ENCODE measurements at places on chromosomes 12 and 14. TPM values are rescaled to one million over a fixed set of nuclear protein-coding genes. Genes with fewer than 3 reads are reported as not detected.
A peak's percentile ranks its signal among the peaks of the same experiment; 100 is the strongest.

DNA sequence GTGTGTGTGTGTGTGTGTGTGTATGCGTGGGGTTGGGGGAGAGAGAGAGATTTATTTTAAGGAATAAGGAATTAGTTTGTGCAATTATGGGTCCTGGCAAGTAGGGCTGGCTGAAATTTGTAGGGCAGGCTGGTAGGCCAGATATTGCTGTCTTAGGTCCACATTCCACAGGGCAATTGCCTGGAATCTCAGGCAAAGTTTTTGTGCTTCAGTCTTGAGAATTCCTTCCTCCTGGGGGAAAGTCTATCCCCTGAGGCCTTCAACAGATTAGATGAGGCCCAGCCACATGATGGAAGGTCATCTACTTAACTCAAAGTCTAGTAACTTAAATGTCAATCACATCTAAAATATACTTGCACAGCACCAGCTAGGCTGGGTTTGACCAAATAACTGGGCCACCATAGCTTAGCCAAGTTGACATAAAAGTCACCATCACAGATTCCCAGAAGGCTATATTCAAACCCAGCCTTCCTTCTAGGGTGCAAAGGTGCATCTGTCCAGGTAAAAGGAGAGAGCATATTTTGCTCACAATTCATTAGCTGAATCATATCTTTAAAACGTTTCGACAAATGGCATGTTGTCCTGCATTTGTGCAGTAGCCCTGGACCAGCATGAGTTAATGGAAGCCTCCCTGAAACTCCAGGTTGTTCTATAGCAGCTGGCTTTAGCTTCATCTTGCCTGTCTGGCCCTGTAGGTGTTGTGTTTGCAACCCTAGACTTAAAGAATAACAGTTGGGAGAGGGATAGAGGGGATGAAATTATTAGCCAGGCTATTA is 63.1 kb downstream of the C14orf132 start:
- no peak for DNase-seq

DNA sequence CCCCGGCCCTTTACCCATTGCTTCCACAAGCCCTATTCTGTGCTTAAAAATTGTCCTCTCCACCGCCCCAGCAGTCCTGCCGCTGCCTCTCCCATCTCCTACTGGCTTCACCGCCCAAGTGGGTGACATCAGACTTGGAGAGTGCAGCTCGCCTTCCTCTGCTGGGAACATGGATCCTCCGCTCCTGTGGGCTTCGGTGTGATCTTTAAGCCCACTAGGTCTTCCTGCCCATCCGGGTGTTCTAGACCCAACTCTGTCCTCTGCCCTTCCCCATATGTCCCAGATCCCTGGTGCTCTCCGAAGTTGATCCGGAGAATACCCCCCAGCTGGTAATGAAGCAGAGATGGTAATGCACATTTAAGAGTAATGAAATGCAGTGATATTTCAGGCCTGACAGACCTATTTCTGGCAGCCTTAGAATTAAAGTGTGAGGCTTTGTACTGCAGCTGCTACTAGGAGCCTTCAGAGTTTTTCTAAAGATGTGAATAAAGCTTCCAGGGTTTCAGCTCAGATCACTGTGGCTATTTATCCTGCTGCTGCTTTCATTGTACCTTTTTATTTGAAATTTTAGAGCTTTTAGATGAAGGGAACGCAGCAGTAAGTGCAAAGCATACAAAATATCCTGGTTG is 22.9 kb upstream of the CTDSP2 start:
- DNase-seq, result no peak

- no peak for DNase-seq
Observed at GRCh38 chr12:124745465-124745890, 118.2 kb downstream of the SCARB1 start.

GRCh38 chr12:53343969-53344368 is 7.8 kb upstream of the SP7 start:
- DNase-seq, result no peak

- DNase-seq, result no peak
Observed at GRCh38 chr12:117433878-117434277, 72.5 kb upstream of the NOS1 start.

DNA sequence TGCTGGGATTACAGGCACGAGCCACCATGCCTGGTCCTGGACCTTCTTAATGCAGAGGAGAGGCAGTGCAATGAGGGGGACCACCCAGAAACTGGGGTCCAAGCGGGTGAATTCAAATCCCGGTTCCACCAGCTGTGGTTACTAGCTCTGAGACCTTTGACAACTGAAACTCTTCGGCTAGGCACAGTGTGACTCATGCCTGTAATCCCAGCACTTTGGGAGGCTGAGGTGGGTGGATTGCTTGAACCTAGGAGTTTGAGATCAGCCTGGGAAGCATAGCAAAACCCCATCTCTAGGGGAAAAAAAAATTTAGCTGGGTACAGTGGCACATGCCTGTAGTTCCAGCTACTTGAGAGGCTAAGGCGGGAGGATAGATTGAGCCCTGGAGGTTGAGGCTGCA is 5.0 kb upstream of the CD4 start:
- no peak for DNase-seq

- DNase-seq, result no peak
Observed at GRCh38 chr12:122126713-122127597, 47.1 kb downstream of the IL31 start.

DNA sequence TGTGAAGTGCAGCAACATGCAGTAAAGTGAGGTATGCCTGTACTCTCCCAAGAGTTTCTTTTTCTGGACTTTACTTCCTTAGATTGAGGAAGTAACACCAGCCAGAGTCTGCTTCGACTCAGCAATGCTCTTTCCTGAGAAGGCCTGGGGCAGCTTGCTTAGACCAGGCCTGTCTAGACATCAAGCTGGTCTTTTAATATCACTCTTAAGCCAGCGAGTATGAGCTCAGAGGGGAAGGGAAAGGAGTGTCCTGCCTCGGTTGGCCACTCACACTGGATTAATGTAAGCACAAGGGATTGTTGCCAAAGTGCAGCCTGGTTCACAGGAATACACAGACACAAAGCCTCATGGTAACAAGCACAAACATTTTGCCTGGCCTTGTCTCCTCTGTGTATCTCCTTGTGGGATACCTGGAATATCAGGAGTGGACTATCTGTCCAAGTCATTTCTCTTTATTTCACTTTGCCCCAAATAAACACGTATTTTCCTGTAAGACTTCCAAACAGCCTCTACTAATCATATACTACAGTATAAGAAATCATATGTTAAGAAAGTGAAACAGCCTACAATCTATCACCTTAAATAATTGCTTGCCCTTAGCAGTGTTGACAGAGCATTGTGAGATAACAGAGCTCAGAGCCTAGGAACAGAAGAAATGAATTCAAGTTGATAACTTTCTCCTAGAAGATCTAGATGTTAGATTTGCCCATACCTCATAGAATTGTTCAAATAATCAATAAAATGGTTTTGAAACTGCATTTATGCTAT is 121.2 kb upstream of the DAAM1 start:
- peak; percentile 19 for DNase-seq

DNA sequence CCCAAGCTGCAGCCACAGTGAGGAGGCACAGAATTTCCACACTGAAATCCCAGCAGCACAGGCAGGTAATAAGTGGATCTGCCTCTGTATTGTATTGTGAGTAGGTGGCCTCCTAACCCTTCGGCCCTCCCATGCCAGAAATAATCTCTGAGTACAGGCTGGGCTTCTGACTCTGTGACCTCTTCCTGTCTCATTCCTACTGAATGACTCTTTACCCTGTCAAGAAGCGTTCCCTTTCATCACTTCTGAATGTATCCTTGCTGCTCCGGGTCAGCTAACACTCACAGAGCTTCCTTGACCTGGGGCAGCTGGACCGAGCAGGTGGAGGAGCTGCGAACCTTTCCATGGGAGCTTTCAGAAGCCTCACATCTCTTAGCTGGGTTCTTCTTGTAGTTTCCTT is 119.6 kb downstream of the SLC8A3 start:
- DNase-seq, result peak; percentile 6

- DNase-seq, result peak; percentile 81
Observed at GRCh38 chr12:50614167-50614759, 109.5 kb downstream of the DIP2B start.

DNA sequence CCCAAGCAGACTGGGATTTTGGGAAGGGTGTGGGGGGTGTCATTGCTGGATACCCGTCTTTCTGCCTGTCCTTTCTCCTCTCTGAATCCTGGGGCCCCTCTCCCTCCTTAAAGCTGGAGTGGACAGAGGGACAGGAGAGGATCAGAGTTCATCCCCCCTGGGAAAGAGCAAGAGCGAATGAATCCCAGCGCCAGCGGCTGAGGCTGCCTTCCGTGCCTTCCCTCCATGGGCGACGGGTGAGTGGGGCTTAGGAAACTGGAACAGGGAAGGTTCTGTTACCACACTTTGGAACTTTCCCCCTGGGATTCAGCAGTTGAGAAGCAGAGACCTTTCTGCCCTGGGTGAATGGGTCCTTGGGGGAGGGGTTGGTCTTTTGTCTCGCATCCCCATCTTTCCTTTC is 16.2 kb upstream of the RIN3 start:
- no peak for DNase-seq

GRCh38 chr12:5027046-5027821 is 16.4 kb upstream of the KCNA5 start:
- DNase-seq, result no peak

- DNase-seq, result no peak
Observed at GRCh38 chr14:20179218-20179617, 11.5 kb upstream of the OR11G2 start.

GRCh38 chr14:59282378-59282765 is 93.9 kb downstream of the DAAM1 start:
- peak; percentile 81 for DNase-seq

DNA sequence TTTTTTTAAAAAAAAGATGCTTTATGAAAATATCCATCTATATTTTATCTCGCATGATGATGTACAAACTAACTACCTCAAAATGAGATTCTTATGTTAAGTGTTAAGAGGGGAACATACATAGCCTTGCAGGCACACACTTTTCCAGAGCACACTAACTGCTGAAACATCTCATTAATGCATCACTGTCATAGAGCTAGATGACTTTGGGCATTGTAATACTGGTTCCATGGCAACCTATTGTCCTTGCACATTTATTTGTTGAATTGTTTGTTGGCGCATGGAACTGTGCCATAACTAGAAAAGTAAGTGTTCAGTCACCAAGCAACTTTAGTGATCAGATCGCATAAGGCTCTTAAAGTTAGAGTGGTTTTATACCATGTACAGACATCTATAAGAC is 348.3 kb downstream of the GALC start:
- DNase-seq, result no peak

DNA sequence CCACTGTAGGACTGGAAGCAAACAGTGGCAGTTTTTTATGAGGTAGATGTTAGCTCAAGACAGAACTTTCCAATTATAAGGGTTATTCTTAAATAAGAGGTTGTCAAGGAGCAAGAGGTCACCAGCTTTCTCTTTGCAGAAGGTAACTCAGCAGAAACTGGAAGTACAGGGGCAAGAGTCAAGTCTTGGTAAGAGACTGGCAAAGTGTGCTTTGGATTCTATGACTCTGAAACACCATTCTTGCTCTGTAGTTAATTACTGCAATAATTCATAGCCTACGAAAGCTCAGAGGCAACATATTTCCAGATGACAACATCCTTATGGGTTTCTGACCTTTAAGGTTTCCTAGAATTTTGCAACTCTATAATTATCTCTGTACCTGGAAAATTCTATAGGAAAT is 51.3 kb downstream of the RMST start:
- no peak for DNase-seq

DNA sequence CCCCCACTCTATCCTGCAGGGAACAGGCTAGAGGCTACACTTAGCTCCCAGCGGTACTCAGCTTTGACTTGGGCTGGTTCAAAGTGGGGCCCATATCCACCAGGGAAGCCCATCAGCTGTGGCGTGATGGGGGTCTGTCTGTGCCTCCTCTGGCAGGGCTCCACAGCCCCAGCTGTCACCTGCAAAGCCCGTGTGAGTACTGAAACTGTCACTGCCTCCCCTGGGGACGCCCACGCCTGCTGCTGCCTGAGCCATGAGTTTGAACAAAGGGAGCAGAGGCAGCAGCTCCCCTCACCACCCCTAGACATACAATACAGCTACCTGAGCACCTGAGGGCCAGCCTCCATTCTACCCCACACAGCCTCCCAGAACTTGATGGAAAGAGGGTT is 5.0 kb downstream of the REM2 start:
- no peak for DNase-seq

DNA sequence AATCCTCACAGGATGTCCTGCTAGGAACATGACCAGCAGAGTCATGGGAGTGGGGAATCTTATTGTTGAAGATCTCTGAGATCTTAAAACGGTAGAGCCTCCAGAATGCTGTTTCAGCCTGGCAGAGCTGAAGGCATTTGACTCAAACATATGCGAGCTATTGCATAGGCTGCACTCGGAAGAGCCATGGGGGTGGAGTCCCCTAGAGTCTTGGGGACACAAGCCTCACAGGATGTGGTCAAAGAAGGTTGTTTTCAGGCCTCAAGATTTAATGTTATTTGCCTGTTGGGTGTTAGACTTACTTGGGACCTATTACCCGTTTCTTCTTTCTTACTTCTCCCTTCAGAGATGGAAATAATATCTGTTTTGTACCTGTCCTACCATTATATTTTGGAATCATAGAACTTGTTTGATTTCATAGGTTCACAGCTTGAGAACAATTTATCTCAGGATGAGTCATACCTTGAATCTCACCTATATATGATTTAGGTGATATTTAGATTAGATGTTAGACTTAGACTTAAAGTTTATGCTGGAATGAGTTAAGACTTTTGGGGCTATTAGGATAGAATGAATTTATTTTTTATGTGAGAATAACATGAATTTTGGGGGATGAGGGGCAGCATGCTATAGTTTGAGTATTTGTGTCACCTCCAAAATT is 172.2 kb upstream of the ATP2B1 start:
- no peak for DNase-seq

GRCh38 chr12:132391326-132392041 is 62.1 kb upstream of the GALNT9 start:
- DNase-seq, result no peak

GRCh38 chr14:20794644-20795369 is 7.8 kb downstream of the RNASE1 start:
- no peak for DNase-seq

DNA sequence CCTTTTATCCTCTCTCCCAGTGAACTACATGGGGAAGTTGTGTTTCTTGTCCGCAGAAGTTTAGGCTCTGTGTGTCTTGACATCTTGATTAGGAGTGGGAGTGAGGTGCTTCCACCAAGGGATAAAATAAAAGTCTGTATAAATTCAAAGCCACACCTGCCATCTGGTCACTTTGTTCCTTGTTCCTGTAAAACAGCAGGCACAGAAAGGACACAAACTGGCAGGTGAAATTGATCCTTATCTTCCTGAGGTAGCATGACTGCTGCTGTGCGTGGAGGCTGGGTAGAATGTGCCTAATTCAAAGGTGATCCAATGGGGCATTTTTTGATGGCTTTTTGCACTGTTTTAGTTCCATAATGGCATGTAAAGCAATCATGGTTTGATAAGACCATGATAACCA is 104.3 kb upstream of the KITLG start:
- DNase-seq, result no peak

GRCh38 chr14:87805315-87805723 is 187.7 kb downstream of the GALC start:
- DNase-seq, result peak; percentile 46

TUBA1C gene
- total RNA-seq, result 532 TPM

SCN8A gene
- total RNA-seq, result 19.2 TPM

IFNG gene
- total RNA-seq, result not detected

DCAF4 gene
- 46.7 TPM for total RNA-seq

SRRM4 gene
- total RNA-seq, result not detected

RASSF8 gene
- total RNA-seq, result 31.3 TPM

AMDHD1 gene
- total RNA-seq, result 0.67 TPM

PMCH gene
- not detected for total RNA-seq

CLEC6A gene
- not detected for total RNA-seq

All from mammary epithelial cell (primary cell).